Stimulated activated CD8-positive, alpha-beta memory T cell treated with anti-CD3 and anti-CD28 coated beads, Interleukin-4, amount 100 ng/mL, for 24 hours (primary cell): ENCODE measurements at places on chromosomes 2 and 18.

DNA sequence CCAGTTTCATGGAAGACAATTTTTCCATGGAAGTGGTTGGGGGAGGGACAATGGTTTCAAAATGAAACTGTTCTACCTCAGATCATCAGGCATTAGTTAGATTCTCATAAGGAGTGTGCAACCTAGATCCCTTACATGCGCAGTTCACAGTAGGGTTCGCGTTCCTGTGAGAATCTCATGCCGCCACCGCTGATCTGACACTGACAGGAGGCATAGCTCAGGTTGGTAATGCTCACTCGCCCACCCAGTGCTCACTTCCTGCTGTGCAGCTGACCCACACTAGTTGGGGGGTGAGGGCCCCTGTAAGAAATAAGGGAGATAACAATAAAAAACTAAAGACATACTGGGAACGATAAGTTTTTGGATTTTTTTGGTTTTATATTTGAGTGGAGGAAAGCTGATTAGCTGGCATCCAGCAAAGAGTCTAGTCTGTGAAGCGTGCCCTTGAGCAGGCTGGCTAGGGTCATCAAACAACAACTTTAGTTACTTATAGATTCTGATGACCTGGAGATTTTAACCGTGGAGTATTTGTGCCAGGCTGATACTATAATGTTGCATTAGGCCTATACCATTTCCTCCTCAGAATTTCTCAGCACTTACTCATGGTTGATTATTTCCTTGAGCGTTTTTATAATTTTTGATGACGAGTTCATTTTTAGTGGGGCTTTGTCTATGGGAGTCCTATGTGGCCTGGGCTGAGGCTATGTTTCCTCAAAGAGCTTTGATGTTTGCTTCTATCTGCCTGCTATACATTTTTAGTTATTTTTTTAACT lies 6.3 kb upstream of the MCFD2 start:
- DNase-seq: no peak

DNA sequence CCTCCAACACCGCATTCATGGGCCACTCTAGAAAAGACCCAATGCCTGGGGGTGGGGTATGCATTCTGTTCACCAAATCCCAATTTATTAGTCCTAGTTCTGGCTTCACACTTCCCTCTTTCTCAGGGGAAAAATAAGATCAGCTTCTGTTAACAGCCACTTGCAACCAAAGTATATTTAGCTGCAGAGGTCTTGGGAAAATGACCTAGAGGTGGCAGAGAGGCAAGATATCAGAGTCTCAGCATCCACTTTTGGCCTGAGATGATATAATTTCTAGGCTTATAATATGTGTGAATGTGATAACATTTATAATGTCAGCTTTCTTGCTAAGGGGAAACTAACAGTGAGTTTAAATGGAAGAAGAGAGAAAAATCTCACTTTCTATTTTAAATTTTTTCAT lies 89.1 kb downstream of the ZNF385B start:
- DNase-seq: no peak

DNA sequence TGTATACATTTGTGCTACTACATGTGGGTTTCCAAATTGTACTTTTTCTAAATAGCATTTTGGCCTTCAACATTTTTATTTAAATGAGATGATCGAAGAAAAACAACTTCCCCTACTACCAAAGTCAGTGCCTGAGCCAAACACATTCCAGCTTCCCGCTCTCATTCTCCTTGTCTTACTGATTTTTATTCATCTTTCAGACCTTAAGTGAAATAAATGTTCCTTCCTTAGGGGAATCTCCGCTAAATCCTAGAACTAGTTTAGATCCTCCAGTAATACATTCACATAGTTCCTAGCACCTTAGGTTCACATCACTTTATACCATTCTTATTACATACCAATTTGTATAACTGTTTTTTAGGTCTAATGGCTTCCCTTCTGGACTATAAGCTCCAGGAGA lies 122.3 kb upstream of the COL3A1 start:
- DNase-seq: no peak

DNA sequence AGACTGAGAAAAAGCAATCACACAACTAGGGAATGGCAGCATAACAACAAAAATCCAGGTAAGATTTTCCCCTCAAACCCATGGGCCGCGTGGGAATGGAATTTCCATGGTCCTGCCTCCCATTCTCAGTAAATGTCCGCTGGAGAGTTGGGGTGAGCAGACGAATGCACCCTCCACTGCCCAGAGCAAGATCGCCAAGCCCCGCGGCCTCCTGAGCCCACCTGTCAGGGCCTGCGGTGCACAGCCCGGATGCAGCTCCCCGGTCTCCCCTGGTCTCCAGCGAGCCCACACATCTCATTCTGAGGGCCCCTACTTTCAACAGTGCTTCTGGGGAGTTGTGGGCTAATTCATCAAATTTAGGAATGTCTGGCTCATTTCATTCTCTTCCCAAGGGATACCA lies 327.4 kb upstream of the HS6ST1 start:
- DNase-seq: no peak

DNA sequence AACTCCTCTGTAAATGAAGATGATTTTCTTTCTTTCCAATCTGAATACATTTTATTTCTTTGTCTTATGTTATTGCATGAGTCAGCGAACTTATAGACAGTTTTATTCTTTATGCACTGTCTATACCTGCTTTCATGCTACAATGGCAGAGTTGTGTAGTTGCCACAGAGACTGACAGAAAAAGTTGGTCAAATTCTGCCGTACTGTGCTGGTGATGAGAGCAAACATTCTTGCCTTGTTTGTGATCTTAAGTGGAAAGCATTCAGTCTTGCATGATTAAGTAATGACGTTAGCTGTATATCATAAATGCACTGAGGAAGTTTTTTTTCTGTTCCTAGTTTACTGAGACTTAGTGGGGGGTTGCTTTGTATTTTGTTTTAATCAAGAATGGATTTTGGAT lies 32.9 kb downstream of the ZC3H15 start:
- DNase-seq: no peak

DNA sequence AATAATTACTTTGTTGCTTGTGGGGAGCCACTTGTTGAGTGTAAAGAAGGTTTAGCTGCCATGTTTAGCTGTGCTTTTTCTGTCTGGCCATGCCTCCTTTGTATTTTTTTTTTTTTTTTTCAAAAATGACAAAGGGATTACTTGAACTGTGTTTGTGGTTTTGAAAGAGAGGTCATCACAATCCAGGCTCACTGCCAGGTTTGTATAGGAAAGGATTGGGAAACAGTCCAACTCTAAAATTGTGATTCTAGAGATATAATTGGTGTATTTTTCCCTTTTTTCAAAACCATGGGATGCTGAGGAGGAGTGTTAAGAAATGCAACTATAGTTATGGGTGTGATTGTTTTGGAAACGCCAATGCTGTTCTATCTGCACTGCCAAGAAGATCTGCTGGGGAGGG lies 4.3 kb downstream of the ITPRIPL1 start:
- DNase-seq: no peak

- DNase-seq: no peak
Observed at GRCh38 chr2:190553254-190553653, 18.7 kb upstream of the NEMP2 start.
